ENCODE measurements at places on chromosomes 11 and 22.

DNA sequence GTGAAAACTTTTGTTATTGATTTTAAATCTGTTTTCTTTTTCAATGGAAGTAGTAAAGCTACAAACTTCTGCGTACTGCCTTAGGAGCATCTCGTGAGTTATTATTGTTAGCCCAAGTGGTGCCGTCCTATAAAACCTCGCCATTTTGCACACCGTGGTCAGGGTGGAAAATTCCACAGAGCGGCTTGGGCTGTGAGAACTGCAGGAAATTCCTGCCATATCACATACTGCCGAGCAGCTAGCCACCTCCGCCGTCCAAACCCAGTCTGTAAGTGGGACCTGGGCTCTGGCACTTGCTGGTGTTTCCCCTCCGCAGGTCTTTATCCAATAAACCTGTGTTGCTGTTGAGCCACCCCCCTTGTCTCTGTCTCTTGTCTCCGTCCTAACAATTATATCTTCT lies 88.0 kb upstream of the POU2AF2 start:
- DNase-seq = no peak

DNA sequence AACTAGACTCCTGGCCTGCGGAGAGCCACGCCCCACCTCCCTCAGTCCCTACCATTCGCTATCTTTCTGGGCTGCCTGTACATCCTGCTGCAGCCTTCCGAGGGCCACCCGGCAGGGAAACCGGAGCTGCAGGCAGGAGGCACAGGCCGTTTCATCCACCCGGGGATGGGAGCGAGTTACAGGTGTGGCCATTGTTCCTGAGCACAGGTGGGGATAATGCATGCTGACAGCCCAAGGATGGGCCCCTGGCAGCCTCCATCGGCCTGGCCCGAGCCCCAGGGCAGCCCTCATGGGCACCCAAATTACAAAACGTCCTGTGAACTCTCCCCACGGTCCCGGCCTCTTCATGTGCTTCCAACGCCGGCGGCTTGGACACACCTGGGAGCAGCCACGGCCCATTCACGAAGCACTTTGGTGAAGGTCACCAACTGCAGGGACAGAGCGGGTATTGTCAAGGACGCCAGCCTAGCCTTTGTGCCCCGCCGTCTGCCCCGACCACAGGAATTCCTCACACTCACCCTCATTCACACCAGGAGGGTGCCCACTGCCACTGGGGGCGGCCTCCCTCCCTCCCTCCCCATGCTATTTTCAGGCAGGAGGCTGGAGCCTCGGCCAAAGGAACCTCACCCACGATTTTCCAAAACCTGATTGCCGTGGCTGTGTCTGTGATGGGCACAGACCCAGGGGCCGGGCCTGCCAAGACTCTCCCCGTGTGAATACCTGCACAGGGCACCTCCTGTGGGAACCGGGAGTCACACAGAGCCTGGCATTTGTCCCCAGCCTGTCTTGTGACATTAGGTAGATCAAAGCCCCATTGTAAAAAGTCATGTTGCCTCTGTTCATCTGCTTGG lies 42.1 kb upstream of the MYEOV start:
- no peak for DNase-seq

GRCh38 chr11:79173615-79174014 lies 267.2 kb downstream of the TENM4 start:
- DNase-seq = no peak

GRCh38 chr11:63404161-63404935 lies 34.8 kb downstream of the SLC22A9 start:
- no peak for DNase-seq

DNA sequence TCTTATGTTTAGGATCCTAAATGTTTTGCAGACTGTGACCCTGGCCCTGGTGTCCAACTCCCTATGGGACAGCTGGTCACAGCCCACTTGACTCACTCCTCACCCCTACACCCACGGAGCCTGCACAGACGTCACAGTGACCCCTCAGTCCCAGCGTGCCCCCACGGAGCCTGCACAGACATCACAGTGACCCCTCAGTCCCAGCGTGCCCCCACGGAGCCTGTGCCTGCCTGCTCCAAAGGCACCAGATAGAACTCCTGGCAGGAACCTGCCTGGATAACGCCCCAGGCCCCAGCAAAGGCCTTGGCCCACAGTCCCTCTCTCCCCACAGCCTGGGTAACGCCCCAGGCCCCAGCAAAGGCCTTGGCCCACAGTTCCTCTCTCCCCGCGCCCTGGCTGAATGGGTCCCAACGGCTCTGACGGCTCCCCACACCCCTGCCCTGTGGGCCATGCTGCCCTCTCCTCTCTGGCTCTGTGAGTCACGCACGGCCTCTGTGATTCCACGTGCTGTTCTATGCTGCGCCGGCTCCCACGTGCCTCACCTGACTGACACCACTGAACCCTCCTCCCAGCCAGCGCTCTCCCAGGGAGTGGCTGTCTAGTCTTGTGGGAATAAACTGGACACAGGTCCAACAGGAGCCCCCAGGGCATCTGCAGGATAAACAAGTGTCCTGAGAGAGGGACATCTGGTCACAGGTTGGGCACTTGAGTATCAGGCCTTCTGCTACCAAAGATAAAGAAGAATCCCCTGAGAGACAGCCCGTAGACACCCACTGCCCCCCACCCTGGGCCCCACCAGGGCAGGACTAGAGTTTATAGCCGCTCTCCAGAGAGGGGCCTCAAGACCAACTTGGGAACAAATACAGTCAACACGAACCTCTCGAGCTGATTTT lies 250.3 kb downstream of the BRD1 start:
- no peak for DNase-seq

GRCh38 chr11:63448646-63449045 lies 42.3 kb downstream of the PLAAT5 start:
- no peak for DNase-seq

Measured in BE2C (cell line).